Frontal cortex (tissue), 4 donors: ENCODE measurements at places on chromosomes 5 and 9. TPM values are rescaled to one million over a fixed set of nuclear protein-coding genes. Genes with fewer than 3 reads are reported as not detected.

DNA sequence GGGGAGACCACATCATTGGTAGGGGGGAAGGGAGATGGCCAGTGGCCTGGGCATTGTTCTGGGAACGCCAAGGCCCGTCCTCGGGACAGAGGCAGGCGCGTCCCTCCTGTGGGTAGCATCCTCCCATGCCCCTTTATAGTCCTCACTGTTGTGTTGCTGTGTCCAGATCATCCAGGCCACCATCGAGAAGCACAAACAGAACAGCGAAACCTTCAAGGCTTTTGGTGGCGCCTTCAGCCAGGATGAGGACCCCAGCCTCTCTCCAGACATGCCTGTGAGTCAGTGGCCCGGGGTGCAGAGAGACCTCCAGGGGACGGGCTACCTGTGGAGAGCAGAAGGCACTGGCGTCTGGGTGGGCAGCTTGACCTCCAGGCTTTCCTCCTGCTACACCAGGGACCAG lies 38.4 kb upstream of the SUSD3 start:
- no peak for DNase-seq

DNA sequence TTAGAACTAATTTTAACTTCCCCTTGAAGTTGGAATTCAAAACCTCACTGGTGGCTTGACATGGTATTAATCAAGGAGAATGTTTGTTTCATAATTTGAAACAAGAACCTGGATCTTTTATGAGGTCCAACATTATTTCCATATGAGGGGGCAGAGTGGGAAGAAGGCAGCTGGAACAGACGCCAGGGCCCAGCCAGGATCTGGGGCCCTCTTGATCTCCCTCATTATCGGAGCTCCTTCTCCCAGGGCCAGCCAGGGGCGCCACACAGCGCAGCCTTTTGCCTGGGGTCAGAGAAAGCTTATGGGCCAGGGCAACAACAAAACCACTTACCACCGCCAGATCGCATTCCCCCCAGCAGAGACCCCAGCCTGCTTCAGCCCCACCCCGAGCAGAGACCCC lies 27.1 kb upstream of the NKD2 start:
- no peak for DNase-seq

GRCh38 chr5:157827423-157827822 lies 31.5 kb downstream of the CLINT1 start:
- no peak for DNase-seq

- DNase-seq, result no peak
Measured at GRCh38 chr5:74063821-74064220, 437.8 kb downstream of the ARHGEF28 start.

GRCh38 chr9:129863059-129863690 lies 27.9 kb downstream of the USP20 start:
- DNase-seq, result no peak

GRCh38 chr9:127030814-127031740 lies 91.4 kb downstream of the ANGPTL2 start:
- no peak for DNase-seq

- DNase-seq, result no peak
Measured at GRCh38 chr9:87167161-87167560, 219.9 kb upstream of the GAS1 start.

DNA sequence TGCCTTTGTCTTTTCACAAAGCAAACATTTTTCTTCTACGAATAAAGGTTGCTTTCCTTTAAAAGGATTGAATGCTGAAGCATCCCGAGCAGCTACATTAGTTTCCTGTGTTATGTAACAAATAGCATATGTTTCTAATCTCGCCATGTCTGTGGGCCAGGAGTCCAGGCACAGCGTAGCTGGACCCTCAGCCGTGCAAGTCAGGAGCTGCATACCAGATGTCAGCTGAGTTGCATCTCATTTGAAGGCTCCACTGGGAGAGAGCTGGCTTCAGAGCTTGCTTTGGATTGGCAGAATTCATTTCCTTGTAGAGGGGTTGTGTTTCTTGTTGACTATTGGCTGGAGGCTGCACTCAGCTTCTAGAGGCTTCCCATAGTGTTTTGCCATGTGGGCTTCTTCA lies 16.0 kb upstream of the GOLPH3 start:
- no peak for DNase-seq

DNA sequence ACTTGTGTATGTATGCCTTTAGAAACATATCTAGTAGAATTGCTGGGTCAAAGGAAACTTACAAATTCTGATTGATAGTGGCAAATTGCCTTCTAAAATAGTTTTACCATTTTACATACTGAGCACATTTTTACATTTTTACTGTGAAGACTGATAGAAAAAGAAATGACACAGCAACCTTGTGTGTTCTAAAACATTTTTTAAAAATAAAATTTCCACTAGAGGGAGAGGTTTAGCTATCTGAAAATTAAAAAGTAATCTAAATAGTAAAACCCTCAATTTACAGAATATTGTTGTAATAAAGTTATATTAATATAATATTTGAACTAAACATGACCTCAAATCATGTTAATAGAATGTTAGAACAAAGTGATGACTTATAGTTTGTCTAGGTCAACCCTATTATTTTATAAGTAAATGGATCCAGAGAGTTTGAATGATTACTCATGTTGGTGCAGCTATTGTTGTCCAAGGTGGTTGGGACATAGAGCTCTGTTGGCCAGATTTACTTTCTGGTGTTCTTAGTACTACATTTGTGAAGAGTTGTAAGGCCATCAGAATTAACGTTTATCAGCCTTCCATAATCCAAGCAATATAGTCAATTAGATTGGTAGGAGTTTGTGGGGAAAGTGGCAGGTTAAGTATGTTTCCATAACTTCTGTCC lies 17.2 kb downstream of the CENPP start:
- no peak for DNase-seq

DNA sequence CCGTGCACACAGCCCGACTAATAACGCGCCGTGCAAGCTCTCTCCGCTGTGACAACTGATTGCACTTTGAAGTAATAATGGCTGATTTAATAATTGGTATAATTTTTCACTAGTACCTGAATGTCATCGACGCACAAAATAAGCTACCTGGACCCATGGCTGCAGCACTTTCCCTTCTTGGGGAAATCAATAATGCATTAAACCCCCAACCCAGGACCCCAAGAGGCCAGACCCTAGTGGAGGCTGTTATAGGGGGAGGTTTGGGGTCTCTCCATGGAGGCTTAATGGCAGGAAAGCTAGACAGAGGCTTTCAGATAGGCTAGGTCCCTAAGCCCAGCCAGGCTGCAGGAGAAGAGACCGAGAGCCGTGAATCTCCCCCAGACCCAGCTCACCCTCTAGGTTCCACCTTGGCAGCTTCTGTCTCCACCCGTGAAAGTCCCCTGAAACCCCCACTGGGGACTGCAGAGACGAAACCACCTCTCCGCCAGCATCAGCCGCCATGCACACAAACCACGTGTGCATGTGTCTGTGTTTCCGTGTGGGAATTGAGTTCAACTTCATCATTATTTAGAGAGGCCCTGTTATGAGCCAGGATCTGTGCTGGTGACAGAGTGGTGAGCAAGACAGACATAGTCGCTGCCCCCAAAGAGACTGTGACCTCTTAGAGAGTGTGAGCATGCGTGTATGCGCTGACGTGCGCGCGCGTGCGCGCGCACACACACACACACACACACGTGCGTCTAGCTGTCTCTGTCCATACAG lies 168.6 kb upstream of the MVB12B start:
- no peak for DNase-seq

DNA sequence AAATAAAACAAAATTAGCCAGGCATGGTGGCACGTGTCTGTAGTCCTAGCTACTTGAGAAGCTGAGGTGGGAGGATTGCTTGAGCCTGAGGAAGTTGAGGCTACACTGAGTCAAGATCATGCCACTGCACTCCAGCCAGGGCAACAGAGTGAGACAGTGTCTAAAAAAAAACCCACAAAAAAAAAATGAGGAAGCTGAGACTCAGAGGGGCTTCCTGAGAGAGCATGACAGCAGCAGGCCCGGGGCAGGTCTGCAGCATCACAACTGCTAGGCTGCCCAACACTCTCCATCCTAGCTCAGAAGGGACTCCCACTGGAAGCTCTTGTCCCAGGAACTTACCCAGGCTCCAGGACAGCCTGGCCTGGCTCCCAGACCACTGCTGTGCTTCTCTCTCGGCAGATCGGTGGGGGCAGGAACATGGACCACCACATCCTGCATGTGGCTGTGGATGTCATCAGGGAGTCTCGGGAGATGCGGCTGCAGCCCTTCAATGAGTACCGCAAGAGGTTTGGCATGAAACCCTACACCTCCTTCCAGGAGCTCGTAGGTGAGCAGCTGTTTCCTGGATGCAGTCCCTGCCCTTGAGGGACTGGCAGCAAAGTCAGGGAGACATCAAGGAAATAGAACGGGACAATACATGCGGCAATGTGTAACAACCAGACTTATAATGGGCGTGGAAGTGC lies 19.1 kb downstream of the PTGS1 start:
- DNase-seq, result no peak

GRCh38 chr5:176647030-176647842 lies at the start of gene TSPAN17:
Gene TSPAN17, plus strand, starts transcription at chr5:176647484. Its CDS starts 132 bp downstream, at chr5:176647616.
- DNase-seq, result peak; percentile 99

- no peak for DNase-seq
Measured at GRCh38 chr5:168798065-168799023, 219.2 kb upstream of the PANK3 start.

DNA sequence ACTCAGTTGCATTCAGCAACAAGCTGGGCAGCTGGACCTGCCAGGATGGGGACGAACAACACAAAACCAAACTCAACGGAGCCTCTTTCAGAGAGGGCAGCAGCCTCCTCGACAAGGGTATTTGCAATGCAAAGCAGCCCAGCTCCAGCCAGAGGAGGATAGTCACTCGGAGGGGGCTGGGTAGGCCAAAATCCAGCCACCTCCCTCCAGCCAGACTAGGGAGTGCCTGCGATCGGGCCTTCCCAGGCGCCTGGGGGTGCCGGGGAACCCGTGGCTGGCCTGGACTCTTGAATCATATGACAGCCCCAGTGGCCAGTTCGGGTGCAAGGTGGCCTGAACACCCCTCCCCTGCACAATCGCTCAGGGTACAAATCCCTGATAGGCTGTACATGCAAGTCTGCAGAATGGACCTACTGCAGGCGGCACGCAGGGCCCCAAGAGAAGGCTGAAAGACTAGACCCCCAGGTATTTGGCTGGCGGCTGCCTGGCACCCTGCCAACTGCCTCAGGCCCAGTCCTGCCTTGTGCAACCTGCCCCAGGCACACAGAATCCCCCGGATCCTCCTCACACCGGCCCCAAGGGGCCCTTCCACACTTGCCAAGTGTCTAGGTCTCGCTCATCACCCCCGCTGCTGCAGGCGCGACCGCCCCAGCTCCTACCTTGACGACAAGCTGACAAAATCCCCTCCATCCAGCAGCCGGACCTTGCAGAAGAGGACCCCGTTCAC lies 1.3 kb downstream of the EEIG1 start:
- DNase-seq, result no peak

GRCh38 chr5:103444333-103445038 lies 118.1 kb downstream of the NUDT12 start:
- no peak for DNase-seq

- DNase-seq, result no peak
Measured at GRCh38 chr5:177312649-177313181, 1.0 kb upstream of the MXD3 start.

DNA sequence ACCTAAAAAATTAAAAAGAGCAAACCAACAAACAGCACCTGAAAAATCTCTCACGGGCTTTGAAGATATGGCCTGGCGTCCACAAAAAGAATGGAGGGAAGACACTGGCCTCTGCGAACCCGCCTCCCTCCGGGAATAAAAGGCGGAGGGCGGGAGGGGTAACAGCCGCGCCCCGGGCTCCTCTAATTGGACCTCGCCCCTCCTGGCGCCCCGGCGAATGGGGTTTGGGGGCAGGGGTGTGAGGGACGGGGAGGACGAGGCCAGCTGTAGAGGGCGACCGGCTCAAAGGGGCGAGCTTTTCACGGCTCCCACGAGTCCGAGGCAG lies 753 bp downstream of the FANCC start:
- peak; percentile 47 for DNase-seq

Gene TMC1
- total RNA-seq, result 0.82 TPM

Gene SPRY4
- total RNA-seq, result 4.5 TPM

Gene ENTREP1
- total RNA-seq, result 0.82 TPM

Gene ALDOB
- total RNA-seq, result not detected

Gene TRIM7
- total RNA-seq, result 2.0 TPM

Gene ECM2
- 3.3 TPM for total RNA-seq

Gene PCDHB2
- 13.0 TPM for total RNA-seq

Gene HMCN2
- total RNA-seq, result under 0.01 TPM
